Stimulated activated CD4-positive, alpha-beta T cell treated with anti-CD3 and anti-CD28 coated beads, Interleukin-15, amount 100 ng/mL, for 48 hours (primary cell): ENCODE measurements at places on chromosomes 6 and 20.

GRCh38 chr20:46322641-46323040, 14.3 kb upstream of the CDH22 start:
- DNase-seq, result no peak

GRCh38 chr20:60926831-60927230, 325.2 kb upstream of the CDH4 start:
- DNase-seq, result no peak

- DNase-seq, result no peak
Observed at GRCh38 chr20:12077875-12078274, 160.2 kb downstream of the BTBD3 start.

DNA sequence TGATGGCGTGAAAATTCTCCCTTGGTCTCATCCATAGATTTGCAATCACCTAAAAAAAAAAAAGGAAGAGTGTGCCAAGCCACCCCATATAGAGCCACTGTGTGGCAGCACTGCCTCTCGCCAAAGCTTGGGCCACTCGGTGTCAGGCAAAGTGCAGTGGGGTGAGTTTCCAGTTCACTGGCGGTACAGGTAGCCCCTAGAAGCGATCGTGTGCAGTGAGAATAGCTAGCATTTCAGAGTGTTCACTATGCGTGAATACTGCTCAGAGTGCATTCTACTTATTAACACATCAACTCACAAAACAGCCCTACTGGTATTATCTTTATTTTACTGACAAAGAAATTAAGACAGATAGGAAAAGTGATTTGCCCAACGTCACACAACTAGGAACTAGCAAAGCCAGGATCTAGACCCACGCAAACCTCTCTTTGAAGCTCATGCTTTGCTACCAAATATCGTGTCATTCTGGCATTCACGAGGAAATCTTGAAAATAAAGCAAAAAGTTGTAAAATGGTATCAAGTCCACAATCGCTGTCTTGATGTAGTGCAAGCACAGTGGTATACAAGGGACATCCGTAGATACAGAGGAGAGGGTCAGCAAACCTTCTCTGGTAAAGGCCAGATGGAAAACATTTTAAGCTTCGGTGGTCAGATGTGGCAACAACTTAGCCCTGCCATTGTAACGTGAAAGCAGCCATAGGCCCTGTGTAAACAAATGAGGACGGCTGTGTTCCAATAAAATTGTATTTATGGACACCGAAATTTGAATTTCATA, 10.4 kb upstream of the GCNT2 start:
- DNase-seq, result peak; percentile 14

- DNase-seq, result no peak
Observed at GRCh38 chr6:110271732-110272022, 86.5 kb downstream of the METTL24 start.

DNA sequence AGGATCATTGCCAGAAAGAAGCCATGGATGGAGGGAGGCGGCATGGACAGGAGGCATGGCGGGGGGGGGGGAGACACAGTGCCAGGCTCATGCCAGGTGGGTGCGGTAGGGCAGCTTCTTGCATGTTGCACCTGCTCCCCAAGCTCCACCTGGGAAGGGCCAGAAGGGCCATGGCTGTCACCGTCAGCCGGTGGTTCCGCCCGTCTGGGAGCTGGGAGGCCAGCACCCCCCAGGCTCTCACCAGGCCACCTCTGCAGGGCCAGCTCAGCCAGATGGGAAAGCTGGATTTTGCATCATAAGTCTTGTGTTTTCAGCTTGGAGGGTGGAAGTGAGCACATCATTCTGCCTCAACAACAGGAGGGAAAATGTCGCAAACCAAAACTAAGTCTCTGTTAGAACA, 404.7 kb downstream of the TAF4 start:
- no peak for DNase-seq

- DNase-seq, result no peak
Observed at GRCh38 chr6:19159089-19159488, 678.1 kb upstream of the ID4 start.

DNA sequence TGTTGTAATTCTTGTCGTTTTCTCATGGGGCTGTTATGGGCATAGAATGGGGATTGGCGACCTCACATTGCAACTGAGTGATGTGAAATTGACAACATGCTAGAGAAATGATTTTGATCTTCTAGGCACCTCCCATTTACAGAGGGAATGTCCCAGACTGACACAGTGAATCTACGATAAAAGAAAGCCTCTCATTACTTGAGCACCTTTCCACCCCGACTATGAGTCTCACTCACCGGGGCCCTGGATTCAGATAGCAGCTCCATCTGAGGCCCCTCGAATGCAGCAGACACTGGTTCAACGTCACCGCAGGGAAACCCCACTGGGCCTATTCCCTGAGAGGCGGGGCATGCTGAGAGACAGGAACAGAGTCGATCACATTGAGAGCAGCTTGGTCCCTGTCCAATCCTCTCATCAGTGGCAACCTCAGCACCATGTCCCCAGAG, 49.1 kb downstream of the NFATC2 start:
- DNase-seq, result peak; percentile 36

DNA sequence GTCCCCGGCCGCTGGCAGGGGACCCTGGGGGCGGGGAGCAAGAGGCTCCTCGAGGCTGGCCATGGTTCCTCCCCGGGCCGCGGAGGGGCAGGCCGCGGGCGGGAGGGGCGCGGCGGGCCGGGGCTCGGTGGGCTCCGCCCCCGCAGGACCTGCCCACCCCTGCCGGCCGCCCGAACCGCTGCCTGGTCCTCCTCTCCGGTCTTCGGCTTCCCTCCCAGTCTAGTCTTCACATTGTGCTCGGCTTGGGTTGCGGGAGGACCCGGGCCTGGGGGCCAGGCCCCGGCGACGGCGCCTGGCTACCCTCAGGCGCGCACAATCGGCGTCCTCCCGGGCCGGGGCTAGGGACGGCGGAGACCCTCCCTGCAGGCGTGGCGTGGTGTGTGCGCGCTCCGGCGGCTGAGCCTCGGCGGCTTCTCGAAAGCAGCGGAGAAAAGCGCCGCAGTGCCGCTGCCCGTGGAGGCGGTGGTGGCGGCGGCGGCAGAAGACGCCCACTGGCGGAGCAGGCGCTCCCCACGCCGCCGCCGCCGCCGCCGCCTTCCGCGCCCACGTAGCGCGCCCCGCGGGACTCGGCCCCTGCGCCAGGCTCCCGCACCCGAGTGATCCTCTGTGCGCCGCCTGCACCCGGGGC, at the start of gene PDE10A:
TSS of gene PDE10A (minus strand) at position 493 of the 628 bp plus-strand sequence. CDS start at position 63, 430 bp downstream.
- no peak for DNase-seq

DNA sequence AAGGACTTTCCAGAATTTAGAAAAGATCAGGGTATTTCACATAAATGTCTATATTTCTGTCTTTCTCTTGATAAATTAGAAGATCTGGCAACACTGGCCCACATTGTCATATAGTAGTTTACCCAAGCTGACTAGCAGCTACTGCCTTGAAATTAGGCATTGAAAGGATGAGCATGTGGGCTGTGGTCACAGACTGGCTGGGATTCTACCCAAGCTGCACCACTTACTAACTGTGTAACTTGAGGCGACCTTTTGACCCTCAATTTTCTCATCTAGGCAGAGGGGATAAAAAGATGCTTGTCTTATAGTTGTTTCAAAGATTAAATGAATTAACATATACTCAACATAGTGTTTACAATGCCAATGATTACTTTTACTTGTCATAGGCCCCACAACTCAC, 152.7 kb upstream of the BMP2 start:
- no peak for DNase-seq

GRCh38 chr6:36028877-36029324, 1.3 kb downstream of the MAPK14 start:
- DNase-seq, result peak; percentile 65

GRCh38 chr6:25105070-25105925, 169.5 kb upstream of the RIPOR2 start:
- no peak for DNase-seq

DNA sequence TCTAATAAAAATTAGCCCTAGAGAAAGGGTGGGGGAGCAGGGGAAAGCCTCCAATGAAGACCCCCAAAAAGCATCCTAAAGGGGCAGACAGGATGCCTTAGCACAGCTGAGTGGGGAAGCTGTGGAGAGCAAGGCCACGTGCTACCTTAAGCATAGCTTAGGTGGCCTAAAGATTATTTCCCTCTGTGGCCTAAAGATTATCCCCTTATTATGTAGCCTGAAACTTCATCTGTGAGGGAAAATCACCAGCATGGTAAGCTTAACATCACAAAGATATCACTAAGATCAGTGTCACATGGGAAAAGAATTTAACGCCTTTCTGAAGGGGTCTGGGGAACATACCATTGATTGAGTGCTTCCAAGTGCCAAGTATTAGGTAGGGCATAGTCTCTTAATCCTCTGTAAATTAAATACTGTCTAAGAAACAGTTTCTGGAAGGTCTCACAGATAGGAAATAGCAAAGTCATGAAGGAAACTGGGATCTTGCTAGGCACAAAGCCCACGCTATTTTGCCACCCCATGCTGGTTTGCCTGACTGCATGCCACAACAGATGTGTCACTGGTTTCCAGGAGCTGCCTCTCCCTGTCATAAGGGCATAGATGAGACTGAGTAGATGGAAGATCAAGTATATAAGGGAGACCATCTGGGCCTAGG, 170.0 kb downstream of the HACE1 start:
- DNase-seq, result no peak

- no peak for DNase-seq
Observed at GRCh38 chr6:22411376-22412105, 114.7 kb upstream of the PRL start.

DNA sequence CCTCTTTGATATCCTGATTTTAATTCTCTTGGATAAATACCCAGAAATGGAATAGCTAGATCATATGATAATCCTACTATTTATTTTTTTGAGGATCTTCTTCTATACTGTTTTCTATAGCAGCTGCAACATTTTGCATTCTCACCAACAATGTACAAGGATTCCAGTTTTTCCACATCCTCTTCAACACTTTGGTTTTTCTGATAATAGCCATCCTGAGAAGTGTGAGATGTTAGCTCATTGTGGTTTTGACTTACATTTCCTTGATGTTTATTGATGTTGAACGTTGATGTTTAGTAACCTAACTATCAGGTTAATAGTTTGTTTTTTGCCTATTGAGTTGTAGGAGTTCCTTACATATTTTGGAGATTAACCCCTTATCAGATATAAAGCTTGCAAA, 217.3 kb downstream of the LRFN2 start:
- DNase-seq, result no peak

GRCh38 chr20:36279362-36279761, 26.8 kb upstream of the DLGAP4 start:
- no peak for DNase-seq

GRCh38 chr6:42610416-42610815, 46.6 kb downstream of the UBR2 start:
- DNase-seq, result no peak

DNA sequence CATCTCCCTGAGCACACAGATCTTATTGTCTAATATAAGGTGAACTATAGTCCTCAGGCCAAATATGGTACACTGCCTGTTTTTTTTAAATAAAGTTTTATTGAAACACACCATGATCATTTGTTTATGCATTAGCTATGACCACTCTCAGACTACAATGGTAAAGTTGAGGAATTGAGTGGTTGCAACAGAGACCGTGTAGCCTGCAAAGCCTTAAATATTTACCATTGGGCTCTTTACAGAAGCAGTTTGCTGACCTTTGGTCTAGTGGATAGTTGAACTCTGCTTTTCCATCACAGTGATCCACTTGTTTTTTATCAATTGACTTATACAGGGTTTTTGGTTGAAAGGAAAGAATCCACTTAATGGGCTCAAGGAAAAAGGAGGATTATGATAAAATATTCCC, 27.3 kb upstream of the METTL24 start:
- DNase-seq, result no peak

- DNase-seq, result no peak
Observed at GRCh38 chr6:40931931-40932330, 107.1 kb downstream of the UNC5CL start.

GRCh38 chr20:53226826-53227225, 254.7 kb downstream of the TSHZ2 start:
- no peak for DNase-seq

- no peak for DNase-seq
Observed at GRCh38 chr6:169843991-169844390, 92.6 kb downstream of the ERMARD start.

GRCh38 chr20:58665606-58666005, 14.5 kb downstream of the STX16 start:
- no peak for DNase-seq

DNA sequence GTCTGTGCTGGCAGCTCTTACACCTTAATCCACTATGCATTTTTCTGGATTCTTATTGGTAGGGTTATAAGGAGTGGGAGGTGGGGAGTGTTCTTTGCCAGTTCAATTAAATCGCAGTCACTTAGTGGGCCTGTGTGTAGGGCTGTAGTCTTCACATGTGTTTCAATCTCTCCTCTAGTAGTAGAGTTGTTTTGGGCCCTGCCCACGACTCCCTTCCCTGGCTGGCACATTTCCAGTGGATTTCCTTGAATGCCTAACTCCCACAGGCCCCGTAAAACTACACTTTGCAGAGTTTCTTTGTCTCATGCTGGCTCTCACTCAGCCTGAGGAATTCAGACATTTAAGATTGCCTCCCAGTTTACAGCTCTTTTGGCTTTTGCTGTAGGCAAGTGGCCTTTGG, 414.0 kb upstream of the OPRM1 start:
- DNase-seq, result no peak

DNA sequence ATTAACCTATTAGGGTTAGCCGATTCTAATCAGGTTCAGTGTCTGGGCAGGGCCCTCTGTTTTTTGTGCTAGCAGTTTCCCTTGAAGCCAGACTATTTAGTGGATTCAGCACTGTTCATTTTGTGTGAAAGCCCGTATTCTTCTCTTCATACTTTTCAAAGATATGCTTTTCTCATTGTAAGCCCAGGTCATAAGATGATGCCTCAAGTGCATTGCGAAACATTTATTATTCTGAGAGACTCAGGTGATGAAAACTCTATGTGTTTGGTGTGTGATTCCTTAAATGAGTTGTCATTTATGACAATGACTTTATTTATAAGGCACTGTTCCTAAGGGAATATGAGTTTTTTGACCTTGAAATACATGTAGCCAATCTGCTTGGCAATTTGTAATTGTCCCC, 851.0 kb upstream of the FLRT3 start:
- no peak for DNase-seq

DNA sequence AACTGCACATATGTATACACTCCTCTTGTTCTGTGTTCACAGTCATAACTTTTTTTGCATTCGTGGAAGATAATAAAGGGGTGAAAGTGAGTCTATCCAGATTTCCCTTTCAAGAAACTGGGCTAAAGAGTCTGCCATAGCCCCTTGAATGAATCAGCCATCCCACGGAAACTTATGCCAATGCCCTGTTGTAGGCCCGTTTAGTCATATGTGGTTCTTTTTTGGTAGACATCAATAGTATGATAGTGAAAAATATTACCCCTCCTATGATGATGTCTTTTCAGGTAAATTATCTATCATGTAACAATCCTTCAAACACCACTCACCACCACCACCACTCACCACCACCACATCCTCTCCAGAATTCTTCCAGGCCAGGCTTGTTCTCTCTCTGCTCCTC, 99.9 kb upstream of the MYLIP start:
- peak; percentile 4 for DNase-seq

GRCh38 chr6:129617986-129618385, 92.0 kb downstream of the ARHGAP18 start:
- DNase-seq, result no peak

DNA sequence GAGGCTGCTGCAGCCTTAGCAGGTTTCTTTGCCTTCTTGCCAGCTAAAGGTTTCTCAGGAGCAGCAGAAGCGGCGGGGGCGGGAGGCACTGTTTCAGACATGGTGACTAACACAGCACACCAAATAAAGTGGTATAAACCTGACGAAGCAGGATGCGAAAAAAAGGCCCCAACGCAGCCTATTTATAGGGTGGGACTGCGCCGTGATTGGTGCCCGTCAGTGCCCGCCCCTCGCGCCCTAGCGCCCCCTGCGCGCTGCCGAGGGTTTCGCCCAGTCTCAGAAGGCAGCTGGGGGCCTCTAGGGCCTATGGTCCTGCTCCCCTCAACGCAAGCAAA, 55.0 kb downstream of the TRIM38 start:
- peak; percentile 86 for DNase-seq

GRCh38 chr6:147522597-147522996, 14.1 kb downstream of the SAMD5 start:
- DNase-seq, result no peak
